ENCODE measurements at places on chromosomes 2 and 18.

GRCh38 chr2:119486886-119487285 lies 37.4 kb downstream of the SCTR start:
- DNase-seq: no peak

GRCh38 chr2:47897883-47898731 lies 8.2 kb downstream of the FBXO11 start:
- DNase-seq: no peak

GRCh38 chr2:121748202-121748601 lies 7.2 kb upstream of the TSN start:
- no peak for DNase-seq

DNA sequence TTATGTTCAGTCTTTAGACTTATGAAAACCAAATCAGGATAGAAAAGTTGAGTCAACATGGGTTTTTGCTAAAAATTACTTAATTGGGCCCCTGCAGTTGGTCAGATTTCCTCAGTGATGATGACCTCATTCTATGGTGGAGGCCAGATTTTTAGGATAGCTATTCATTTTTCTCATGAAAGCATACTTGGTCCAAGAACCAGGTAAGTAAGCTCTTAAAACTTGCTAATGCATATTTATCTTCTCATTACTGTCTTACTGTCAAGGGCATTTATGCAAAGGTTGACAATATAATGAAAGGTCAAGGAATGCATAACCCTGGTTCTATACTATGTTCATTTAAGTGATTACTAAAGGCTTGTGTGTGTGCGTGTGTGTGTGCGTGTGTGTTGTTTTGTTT lies 650.6 kb downstream of the SATB2 start:
- DNase-seq: no peak

GRCh38 chr2:115584507-115584906 lies 1142.1 kb downstream of the DPP10 start:
- no peak for DNase-seq

DNA sequence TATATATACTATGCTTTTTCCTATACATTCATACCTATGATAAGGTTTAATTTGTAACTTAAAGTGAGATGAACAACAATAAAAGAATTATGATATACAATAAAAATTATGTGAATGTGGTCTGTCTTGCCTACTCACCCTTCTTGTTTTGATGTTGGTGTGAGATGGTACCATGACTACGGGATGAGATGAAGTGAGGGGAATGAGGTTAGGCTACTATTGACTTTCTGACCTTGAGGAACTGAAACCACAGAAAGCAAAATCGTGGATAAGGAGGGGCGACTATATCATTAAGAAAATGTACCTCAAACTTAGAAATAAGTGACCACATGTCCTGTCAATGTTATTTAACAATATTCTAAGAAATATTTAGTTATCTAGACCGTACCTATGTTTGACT lies 103.9 kb upstream of the PPP1CB start:
- no peak for DNase-seq

DNA sequence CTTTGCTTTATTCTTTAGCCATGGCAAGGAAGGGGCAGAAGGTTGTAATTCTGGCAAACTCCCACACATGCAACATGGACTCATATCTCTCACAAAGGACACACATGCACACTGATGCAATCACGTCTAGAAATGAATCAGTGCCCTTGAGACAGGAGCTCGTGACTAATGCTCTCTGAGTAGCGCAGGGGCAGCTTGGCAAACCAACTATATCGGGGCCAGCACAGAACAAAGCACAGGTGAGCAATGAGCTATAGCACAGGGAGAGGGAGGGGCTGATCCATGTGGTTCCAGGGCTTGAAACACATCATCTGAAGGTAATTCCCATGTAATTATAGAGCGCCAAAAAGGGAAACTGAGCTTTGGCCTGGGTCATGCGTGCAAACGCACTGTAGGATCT lies 165.2 kb upstream of the KLF7 start:
- no peak for DNase-seq

GRCh38 chr2:7450833-7451190 lies 533.6 kb downstream of the RNF144A start:
- no peak for DNase-seq

DNA sequence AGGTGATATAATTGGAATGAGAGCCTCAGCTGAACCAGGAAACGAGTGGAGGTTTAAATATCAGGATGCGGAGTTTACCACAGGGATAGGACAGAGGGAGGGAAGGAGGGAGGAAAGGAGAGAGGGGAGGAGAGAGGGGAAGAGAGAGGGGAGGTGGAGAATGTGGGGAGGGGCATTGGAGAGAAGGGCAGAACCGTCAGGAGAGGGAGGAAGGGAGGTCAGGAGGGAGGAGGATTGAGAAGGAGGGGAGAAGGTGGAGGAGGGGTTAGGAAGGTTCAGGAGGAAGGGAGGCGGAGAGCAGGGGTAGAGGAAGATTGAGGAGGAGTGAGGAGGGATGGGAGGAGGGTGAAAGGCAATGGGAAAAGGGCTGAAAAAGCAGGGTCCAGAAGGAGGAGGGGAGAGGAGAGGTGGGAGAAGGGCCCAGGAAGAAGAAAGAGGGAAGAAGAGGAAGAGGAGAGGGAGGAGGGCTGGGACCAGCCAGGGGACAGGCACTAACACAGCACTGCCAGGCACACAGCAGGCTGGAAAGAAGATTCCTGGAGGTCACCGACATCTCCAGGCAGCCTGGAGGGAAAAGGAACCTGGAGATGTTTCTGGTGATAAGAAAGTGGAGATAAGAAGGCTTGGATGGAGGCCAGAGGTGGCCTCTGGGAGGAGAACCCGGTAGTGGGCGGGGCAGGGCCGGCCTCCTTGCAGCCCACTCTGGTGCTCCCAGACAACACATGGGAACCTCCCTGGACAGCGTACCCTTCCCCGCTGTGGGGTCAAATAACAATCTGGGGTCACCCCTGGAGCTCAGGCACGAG lies 176.7 kb upstream of the SMAD2 start:
- DNase-seq: no peak

GRCh38 chr2:66840321-66841002 lies 405.5 kb downstream of the MEIS1 start:
- DNase-seq: no peak

DNA sequence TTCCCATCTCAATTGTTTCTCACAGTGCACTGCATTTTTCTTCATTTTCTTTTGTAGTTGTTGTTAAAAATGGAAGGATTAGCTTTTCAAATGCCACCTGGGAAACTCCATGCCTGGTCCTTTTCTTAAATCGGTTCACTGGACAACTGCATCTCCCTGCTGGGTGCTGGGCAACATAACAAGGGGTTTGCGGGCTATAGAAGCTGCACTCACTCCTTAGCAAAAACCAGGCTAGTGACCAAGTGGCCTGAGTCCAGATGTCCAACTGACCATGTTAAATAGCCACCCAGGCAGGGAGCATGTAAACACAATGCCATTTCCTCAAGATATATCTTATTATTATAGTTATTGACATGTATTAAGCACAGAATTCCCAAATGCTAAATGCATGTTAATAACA lies 264.9 kb downstream of the ICOS start:
- no peak for DNase-seq

GRCh38 chr2:109174626-109175349 lies 45.8 kb downstream of the SH3RF3 start:
- DNase-seq: no peak

DNA sequence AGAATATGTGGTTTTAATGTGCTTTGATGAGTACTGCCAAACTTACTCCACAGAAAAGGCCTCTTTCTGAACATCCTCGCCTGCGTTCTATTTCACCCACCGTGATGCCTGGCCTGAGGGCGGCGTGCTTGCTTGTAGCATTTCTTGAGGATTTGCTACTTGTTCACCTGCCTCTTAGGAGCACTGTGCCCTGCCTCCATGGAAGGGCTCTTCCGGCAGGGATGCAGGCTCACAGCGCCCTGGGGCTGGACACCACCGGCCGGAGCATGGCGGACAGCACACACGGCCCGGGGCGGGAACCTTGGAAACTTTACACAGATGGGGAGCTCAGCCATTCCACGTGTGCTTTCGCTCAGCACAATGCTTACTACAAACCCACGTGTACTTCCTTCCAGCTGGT lies 37.1 kb downstream of the ANO7 start:
- DNase-seq: no peak

DNA sequence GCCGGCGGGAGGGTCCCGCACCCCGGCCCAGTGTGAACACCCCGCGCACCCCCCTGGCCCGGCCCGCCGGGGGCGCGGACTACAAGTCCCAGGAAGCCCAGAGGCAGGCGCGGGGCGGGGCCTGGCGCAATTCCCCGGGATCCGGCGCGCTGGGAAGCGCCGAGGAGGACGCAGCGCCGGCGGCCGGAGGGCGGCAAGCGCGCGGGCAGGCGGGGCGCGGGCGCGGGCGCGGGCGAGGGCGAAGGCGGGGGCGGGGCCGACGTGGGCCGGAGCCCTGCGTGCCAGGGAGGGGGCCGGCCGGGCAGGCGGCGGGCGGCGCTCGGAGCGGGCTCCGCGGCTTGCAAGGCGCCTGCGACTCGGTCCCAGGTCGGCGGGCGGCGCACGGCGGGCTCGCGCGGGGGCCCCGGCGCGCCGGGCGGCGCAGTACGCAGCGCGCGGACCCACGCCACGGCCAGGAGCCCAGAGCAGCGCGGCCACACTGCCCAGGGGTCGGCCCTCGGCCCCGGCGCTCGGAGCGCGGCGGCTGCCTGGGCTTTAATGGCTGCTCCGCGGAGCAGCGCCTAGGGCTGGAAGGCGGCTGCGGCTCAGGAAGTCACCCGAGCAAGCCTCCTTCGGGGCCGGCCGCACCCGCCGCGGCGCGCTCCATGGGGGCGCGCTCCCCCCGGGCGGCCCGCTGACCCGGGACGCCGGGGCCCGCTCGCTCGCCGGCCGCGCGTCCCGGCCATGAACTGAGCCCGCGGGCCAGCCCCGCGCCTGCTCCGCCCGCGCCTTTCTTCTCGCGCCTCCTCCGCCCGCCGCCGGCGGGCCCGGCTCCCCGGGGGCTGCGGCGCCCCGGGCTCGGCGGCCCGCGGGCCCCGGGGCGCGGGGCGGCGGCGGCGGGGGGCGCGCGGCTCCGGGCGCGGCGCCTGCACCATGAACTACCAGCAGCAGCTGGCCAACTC lies at the start of gene AGAP1:
AGAP1 (plus strand) TSS at position 269 of the 941 bp plus-strand sequence.
- no peak for DNase-seq

DNA sequence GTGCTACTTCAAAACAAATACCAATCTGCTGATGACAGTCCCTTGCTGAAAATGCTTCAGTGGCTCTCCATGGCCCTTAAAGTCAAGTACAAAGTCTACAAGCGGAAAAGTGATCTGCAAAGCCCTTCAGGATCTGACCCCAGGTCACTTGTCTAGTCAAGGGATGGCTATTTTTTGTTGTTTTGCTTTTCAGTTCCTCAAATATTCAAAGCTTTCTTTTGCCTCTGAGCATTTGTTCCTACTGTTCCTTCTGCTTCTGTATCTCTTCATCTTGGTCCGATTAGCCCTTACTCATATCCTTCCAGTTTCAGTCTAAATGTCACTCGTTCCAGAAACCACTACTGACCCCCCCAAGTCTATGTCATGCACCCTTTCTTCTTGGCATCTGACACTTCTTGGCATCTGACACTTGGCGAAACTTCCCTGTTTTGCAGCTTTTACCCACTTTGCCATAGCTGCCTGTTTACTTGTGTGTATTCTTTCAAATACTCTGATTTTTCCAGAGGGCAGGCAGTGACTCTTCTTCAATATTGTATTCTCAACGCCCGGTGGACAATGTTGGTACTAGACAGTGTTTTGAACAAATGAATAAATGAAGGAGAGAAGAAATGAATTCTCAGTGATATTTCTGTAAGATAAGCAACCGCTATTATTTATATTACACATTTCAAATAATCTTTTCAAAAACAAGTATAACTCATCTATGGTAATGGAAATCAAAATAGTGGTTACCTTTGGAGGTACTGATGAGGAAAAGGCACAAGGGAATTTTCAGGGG lies 175.9 kb upstream of the FN1 start:
- no peak for DNase-seq

DNA sequence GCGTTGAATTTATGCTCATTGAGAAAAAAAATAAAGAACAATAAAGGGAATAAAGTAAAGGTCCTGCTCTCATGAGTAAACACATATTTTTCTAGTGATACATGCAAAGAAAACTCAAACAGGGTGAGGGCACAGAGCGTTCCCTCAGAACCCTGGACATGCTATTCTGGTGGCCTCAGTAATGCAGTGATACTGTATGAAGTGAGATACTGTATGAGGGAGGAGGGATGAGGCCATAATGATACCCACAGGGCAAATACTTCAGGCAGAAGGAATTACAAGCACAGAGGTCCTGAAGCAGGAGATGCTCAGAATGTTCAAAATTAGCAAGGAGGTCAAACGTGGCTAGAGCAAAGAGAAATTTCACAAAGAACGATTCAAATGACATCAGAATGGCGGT lies 28.4 kb upstream of the RNU4ATAC start:
- no peak for DNase-seq

GRCh38 chr2:9675415-9676351 lies 44.9 kb upstream of the YWHAQ start:
- no peak for DNase-seq

DNA sequence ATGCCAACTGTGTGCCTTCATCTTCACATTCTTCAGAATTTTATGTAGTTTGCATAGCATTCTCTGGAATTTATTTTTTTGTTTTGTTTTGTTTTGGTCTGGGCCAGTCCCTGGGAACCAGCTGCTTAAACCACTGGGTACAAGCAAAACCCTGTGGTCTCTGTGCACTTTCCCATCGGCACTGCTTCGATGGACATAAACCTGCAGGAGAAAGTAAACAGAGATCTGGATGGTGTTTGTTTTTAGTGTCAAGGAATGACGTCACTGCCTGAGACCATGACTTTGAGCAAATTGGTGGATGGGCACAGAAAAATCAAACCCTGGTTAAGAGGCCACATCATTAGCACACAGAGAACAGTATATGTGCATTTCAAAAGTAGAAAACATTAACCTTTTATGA lies 64.7 kb upstream of the RASGRP3 start:
- no peak for DNase-seq

DNA sequence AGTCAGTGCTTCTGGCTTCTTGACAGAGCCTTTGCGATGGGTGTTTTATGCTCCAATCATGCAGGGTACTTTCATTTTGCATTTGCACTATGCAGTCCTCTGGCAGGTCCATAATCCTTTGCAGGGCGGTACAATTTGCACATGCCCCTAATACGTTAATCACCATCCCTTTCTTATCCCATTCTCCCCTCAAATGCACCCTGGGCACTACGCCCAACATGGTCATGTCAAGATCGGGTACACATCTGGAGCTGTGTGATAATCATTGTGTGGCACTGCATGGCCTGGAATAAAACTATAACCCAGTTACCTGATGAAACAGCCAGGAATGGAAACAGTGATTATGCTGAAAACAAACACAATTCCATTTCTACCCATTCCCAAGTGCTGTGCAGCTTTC lies 27.7 kb downstream of the LOXHD1 start:
- DNase-seq: no peak

GRCh38 chr2:143974262-143974661 lies 545.7 kb downstream of the ZEB2 start:
- no peak for DNase-seq

DNA sequence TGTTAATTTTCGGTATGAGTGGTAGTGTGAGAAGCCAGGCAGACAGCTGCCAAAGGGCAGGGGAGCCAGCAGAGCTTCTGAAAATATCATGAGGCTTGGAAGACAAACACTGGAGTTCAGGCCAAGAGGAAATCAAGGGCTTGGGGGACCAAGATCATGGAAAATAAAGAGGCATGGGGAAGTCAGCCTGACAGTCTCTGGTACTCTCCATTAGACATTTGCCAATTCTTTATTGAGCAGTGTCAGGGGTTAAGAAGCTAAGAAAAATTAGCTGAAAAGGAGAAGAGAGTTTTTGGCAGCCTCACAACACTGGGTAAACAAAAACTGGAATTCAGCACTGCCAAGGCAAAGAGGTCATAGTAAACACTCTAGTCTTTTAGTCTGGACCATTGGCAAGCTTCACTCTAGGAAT lies 612.7 kb downstream of the EPHA4 start:
- DNase-seq: no peak

GRCh38 chr2:38524580-38524979 lies 78.1 kb downstream of the HNRNPLL start:
- DNase-seq: no peak

Data from activated B cell treated with CpG ODN at 0.5 μM for 24 hours (primary cell).